ENCODE measurements at places on chromosomes 13 and 19. TPM values are rescaled to one million over a fixed set of nuclear protein-coding genes. Genes with fewer than 3 reads are reported as not detected.

The PCDH9 gene
- 3.6 TPM for total RNA-seq

The AZU1 gene
- not detected for total RNA-seq

The MEDAG gene
- total RNA-seq, result 1.1 TPM

The NLRP5 gene
- not detected for total RNA-seq

The ASPDH gene
- total RNA-seq, result not detected

The MYO1F gene
- 0.22 TPM for total RNA-seq

The CDX2 gene
- not detected for total RNA-seq

The ZNF681 gene
- total RNA-seq, result 0.77 TPM

The EID2 gene
- 16.3 TPM for total RNA-seq

Measured in uterine smooth muscle cell (primary cell).